Bladder microvascular endothelial cell (primary cell): ENCODE measurements at places on chromosomes 12 and 14. TPM values are rescaled to one million over a fixed set of nuclear protein-coding genes. Genes with fewer than 3 reads are reported as not detected.

The KRT7 gene
- 55.5 and 66.4 TPM in 2 replicates for total RNA-seq

The NAV3 gene
- total RNA-seq, result 6.0 and 6.3 TPM in 2 replicates

The PSEN1 gene
- 28.0 and 45.7 TPM in 2 replicates for total RNA-seq

The CACNA1C gene
- total RNA-seq, result under 0.01 TPM in 2 replicates

The INHBC gene
- total RNA-seq, result not detected in 2 replicates

The DHRS1 gene
- 6.9 and 10.8 TPM in 2 replicates for total RNA-seq

The RNASE4 gene
- total RNA-seq, result 4.0 and 9.3 TPM in 2 replicates

The CCDC175 gene
- total RNA-seq, result not detected in 2 replicates
